ENCODE measurements at places on chromosomes 11 and 22.
A peak's percentile ranks its signal among the peaks of the same experiment; 100 is the strongest.

DNA sequence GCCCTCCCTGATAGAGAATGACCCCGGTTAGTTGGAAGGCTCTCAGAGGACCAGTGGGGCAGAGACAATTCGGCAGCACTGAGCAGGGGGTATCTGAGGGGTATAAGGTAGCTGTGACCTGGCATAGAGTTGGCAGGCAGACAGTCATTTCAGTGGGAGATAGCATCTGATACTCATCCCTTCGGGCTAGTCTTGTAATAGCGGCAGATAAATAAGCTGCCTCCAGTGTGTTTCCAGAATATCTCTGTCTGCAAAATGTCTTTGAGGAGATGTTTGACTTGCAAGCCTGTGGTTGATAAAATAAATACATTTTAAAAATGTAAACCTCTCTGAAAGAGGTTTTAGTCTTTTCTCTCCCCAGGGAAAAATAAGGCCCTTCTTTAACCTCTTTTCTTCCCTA lies 54.2 kb downstream of the TEAD1 start:
- no peak for DNase-seq

DNA sequence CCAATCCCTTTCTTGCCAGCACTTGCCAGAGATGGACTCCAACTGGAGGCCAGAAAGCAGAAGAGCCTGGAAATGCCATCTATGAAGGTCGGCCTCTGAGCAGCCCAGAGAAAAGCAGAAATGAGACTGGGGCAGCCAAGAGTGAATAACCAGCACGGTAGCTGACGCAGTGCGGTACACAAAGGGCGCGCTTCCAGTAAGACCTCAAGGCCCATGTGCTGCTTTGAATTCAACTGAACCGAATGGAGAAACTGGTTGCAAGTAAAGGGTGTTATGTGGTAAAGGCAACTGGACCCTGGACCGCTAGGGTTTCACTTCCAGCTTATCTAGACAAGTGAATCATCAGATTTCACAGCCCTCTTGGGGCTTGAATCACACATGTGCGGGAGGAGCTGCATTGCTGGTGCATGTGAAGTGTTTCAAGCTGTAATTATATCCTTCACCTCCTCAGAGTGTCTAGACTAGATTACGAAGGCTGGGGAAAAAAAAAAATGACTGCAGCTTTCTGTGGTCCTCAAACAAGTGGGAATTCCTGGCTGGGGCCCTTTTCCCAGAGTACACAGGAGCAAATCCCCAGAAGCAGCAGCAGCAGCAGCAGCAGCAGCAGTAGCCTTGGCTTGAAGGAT lies 128.9 kb downstream of the CCDC34 start:
- DNase-seq: no peak

GRCh38 chr22:25478528-25478927 lies 85.9 kb upstream of the GRK3 start:
- DNase-seq: no peak

DNA sequence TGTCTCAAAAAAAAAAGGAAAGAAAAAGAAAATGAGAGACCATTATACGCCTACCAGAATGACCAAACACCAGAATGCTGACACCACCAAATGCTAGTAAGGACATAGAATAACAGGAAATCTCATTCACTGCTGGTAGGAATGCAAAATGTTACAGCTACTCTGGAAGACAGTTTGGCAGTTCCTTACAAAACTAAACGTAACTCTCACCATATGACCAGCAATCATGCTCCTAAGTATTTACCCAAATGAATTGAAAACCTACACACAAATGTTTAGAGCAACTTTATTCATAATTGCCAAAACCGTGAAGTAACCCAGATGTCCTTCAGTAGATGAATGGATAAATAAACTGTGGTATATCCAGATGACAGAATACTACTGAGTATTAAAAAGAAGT lies 7.2 kb downstream of the CHKA start:
- no peak for DNase-seq

DNA sequence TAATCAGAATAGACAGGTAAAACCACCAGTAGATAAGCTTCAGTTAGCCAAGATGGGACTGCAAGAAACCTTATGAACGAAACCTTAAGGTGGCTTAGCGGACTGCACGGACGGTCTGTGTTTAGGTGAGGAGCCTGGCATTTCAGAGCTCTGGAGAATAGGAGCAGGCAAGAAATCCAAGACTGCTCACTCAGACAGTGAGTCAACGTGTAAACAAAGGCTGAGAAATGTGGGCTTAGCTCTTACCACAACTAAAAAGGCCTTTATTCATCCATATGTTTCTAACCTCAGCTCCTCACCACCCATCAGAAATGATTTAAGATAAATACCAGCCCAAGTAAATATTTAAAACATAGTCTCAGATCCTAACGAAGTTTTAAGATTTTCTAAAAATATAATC lies 657.7 kb downstream of the OPCML start:
- no peak for DNase-seq

DNA sequence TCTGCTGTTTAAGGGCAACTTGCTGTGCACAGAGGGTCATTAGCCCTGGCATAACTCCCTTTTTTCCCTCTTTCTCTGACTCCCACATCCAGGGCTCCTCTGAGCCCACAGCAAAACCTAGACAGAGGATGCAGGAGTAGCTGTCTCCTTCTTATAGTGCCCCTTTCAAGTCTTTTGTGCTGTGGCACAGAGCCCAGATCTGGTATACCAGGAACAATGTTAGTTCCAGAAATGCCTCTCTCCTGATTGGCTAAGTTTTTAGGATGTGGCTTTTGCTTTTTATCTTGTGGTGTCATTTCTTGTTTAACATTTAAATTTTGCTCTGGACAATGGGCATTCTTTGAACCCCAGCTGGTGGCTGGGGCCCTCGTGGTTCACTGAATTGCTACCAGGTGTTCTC lies 25.6 kb upstream of the RRM1 start:
- DNase-seq: no peak

GRCh38 chr11:44773351-44773965 lies 46.7 kb downstream of the TSPAN18 start:
- no peak for DNase-seq

DNA sequence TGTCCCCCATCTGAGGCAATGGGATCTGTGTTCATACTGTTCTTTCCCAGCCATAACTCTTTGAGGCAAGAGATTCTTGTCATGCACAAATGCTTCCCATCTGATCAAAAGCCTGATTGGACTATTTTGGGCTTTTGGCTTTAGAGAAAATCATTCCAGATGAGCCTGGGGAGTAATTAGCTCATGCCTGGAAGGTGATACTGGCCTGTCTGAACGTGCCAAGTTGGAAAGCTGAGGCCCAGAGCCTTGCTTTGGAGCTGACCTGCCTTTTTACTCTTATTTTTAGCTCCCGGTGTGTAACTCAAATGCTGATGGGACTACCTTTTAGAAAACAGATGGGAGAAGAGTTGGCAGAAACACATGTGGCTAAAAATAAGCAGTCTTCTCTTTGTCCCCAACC lies 105.0 kb downstream of the DBX1 start:
- no peak for DNase-seq

DNA sequence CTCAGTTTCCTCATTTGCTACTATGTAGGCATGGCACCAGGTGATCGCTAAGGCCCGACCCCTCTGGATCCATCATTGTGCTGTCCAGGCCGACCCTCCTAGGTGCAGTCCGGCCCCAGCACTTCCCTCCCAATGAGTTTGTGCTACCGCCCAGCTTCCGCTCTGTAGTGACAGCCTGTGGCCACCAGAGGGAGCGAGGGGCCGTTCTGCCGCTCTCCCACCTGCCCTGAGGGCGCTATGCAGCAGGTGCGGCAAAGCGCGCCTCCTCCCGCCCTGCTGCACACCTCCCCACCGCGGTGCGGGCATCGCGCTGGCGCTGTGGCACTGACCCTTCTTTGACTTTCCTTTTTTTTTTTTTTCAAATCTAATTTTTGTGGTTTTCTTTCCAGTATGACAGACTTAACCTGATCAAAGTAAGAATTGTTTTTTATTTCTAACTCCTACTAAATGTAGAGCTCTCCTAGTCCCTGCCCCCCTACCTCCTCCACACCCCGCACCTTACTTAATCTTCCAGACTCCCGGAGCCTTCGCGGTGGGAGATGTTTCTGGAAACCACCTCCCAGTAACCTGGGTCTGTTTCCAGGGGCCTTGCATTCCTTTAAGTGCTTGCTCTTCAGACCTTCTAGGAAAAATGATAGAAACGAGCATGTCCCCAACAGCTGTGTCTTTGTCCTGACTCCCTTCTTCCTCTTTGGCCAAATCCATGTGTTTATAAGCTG lies 73.7 kb downstream of the SCN3B start:
- DNase-seq: peak; percentile 46

GRCh38 chr11:45659818-45660160 lies 5.6 kb downstream of the CHST1 start:
- DNase-seq: no peak

DNA sequence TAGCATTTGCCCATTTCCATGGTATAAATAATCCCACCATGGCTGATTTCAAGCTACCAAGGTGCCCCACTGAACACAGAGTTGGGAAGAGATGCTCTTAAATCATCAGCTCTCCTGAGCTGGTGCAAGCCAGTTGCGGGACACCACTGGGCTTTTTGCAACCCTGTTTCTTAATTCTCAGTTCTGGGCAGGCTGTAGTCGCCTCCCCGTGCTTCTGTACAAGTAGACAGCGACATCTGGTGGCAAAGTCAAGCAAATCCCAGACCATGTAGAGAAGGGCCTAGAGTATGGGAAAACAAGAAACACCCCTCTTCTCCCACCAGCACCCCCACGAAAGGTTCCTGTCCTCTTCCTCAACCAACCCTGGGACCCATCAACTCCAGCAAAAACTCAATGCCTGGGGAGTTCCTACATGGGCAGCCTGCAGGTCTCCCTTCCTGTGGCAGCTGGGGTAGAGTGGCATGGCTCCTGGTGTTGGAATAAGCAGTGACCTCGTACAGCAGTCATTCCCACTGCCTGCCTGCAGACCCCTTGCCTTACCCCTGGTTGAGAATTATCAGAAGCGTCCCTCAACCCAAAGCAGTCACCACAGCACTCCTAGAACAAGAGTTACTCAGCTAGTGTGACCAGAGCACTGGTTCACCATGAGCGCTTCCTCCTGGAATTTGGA lies 68.4 kb downstream of the IGLL5 start:
- DNase-seq: peak; percentile 33

DNA sequence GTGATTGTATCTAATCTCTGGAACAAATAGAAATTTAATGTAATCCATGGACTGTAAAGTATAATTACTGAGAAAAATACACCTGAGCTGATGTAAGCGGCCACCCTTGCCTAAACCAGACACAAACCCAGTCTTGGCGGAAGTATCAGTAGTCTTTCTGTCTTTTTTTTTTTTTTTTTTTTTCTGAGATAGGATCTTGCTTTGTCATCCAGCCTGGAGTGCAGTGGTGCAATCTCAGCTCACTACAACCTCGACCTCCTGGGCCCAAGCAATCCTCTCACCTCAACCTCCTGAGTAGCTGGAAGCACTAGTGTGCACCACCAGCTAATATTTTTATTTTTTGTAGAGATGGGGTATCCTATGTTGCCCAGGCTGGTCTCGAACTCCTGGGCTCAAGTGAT lies 5.5 kb upstream of the CXCR5 start:
- DNase-seq: no peak

DNA sequence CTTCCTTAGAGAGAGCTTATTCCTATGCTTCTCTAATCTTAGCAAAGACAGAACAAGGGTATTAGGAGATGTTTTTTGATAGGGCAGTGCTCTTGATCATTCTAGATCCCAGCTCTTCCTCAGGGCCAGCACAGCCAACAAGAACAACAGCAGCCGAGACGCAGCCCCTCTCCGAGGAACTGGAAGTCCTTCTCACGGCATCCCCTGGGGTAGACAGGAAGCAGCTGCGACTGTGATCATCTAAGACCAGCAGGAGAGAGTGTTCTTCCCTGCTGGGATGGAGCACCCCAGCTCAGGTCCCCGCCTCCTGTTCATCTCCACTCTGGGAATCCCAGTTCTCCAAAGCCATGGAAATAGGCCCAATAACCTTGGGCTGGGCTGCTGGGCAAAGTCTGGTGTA lies 29.6 kb downstream of the IRAG1 start:
- DNase-seq: no peak

Measured in SW 1271 (cell line).